ENCODE measurements at places on chromosomes 1 and 21. TPM values are rescaled to one million over a fixed set of nuclear protein-coding genes. Genes with fewer than 3 reads are reported as not detected.

Gene KRTAP7-1
- not detected for total RNA-seq

- DNase-seq = no peak
Measured at GRCh38 chr1:18787825-18788385, 71.6 kb downstream of the TAS1R2 start.

DNA sequence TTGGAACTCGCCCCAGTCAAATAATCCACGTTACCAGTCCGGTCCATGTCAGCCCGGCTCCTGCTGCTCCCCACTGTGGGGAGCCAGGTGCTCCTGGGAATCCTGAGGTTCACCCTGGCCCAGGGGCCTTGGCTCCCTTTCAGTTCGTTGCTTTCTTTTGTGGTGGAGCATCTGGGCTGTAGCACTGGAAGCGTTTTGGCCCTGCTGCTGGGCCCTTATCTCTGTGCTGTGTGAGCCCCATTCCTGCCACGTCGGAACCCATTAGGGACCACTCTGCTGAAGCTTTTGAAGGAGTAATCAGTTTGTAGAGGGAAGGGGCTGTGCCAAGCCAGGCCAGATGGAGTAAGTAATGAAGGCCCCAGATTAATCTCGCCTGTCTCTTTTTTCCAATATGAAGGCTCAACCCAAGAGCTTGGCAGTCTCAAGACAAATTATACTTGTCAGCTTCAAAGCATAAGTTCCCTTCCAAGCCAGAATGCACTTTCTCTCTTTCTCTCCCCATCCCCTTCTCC lies 82.3 kb downstream of the PGM1 start:
- DNase-seq = no peak

- no peak for DNase-seq
Measured at GRCh38 chr1:208598021-208598420, 353.8 kb upstream of the PLXNA2 start.

Gene IBA57
- 3.8 TPM for total RNA-seq

DNA sequence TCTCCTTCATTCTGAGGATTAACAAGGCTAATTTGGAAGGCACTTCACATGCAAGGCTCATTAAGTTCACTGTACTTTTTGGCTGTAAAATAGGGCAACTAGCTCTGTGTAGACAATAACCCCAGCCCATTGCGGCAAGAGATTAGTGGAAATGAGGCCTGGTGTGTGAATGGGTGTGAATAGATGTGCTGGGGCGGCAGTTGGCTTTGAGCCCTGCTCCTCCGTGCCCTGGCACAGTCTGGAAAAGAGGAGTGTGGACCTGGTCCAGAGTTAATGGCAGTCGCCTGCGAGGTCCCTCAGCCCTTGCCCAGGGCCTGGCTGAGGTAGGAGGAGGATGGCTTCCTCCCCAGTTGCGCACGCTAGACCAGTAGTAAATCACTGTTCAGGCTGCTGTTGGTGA lies 4.8 kb downstream of the KISS1 start:
- no peak for DNase-seq

- DNase-seq = no peak
Measured at GRCh38 chr1:239493811-239494414, 107.5 kb downstream of the CHRM3 start.

DNA sequence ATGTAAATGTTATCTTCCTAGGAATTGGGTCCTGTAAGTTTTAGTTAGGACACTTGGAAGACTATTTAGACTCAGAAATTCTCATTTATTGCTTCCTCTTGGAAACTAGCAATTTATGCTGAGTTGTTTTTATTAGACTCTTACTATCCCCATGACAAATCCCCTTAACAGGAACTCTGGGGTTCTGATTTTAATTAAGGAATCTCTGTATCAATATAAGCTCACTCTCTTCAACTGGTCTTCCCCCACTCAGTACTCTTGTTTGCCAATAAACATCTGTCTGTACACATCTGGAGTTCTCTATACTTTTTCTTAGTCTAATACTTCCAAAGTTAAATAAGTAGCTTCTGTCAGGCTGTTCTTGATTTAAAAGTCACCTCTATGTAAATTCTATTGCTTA lies 64.1 kb upstream of the TBX15 start:
- no peak for DNase-seq

Gene LRRC8D
- total RNA-seq = 19.4 TPM

DNA sequence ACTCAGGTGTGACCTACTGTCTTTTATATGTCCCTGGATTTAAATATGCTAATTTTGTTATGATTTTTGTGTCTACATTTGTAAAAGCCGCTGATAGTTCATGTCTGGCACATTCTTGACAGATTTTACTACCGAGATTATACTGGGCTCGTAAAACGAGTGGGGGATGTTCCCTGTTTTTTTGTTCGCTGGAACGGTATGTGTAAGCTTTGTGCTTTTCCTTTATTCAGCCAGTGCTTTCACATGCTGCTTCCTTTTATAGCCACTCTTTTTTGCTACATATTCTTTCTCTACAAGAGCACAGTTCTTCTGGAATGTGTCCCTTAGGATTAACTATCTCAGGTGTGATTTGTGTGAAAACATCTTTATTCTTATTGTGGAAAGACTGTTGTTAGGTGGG lies 46.6 kb downstream of the ADARB1 start:
- no peak for DNase-seq

Gene MYCL
- total RNA-seq = 0.07 TPM

DNA sequence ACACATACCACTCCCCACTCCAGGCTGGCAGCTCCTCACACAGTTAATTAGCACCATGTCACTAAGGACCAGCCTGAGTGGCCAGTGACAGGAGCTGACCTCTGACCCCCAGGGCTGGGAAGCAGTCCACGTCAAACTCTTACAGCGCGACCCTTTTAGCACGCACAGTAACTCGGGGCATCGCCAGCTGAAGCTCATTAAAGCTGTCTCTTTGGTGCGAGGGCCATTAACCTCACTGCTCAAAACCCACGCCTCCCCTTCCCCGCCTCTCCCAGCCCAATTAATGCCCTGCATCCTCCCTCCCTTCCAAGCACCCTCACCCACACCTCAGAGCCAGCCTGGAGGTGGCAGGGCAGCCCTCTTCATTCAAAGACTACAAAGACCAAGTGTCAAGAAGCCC lies 31.7 kb downstream of the DMAP1 start:
- DNase-seq = no peak

DNA sequence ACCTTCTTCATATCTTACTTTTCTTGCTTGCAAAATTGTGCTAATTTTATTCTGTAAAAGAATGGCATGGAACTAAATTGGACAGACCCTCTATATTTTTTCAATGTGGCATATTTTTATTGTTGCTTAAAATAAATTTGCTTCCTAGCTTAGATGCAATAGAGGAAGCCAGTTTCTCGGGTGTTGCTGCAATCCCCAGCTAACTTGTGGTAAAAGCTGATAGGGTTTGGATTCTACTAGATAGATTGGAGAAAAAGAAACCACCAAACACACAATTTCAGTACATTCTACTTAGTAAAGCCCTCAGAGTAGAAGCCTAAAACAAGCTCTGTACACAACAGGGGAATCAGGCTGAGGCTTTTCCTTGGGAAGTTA lies 49.5 kb upstream of the GCLM start:
- DNase-seq = no peak

GRCh38 chr1:20770314-20771087 lies 16.6 kb downstream of the HP1BP3 start:
- DNase-seq = no peak

Gene PTPRC
- total RNA-seq = 503 TPM

- DNase-seq = no peak
Measured at GRCh38 chr1:162905174-162906158, 44.5 kb upstream of the CCDC190 start.

Gene SMCP
- not detected for total RNA-seq

Gene HJV
- total RNA-seq = not detected

DNA sequence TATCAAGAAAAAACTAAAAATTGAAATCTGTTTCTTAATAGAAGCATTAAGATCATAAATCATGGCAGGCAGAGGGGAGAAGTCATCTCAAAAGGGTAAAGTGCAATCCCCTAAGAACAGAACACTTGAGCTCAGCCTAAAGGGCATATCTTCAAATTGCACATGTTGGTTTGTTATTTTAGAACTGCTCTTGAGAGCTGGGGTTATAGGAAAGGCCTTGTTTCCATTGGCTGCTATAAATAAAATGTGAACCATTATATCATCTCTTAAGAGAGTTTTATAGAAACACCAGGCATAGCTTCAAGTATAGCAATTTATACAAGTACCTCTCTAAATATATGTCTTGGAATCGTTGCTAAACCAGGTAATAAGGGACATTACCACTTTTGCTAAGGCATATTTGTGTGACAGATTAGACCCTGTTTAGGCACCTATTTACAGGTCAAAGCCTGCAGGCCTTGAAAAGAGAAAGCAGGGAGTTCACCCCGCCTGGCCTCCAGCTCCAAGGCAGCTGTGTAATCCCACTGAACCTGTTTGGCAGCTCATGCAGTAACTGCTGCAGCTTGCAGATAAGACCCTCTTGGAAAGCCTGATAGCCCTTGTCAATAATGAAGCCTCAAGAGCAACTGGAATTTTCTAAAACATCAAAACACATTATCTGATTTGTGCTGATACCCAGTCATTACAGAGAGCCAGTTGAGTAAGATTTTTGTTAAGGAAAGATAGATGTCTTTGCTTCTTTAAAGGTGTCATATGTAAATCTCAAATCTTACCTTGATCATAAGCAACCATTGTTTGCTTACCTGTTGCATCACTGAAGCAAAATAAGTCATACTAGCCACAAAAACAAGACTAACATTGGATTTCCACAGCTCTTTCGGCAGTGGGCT lies 24.2 kb upstream of the SYDE2 start:
- DNase-seq = no peak

GRCh38 chr1:24204116-24204515 lies 17.0 kb upstream of the IFNLR1 start:
- DNase-seq = no peak

DNA sequence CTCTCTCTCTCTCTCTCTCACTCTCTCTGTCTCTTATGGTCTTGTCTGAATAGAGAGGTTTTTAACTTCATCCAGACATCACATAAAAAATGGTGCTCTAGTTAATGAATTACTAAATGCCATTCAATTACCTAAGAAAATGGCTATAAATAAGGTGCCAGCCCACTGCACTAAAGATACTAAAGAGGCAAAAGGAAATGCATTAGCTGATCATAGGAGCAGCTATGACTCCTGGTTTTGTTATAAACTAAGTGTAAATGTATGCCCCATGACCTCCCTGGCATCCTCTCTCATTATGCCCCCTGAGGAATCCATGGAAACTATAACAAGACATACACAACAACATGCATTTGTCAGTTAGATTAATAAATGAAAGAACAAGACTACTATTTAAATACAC lies 57.5 kb upstream of the PDC start:
- no peak for DNase-seq

DNA sequence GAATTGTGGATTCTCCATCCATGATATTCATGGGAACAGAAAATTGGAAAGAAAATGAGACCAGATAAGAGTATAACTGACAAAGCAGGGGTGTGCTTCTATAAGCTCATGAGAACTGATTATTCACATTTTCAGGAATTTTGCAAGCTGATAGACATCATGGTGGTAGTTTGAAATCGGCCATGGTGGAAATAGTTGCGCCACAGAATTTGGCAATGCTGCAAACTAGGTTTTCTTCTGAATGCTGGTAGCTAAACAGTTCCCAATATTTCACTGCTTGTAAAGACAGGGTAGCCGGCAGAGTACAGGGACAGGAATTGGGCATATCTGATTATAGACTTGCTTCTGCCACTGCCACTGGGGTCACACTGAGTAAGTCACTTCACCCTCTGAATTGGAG lies 151.1 kb downstream of the PLXNA2 start:
- DNase-seq = no peak

Gene PTTG1IP
- total RNA-seq = 44.4 TPM

DNA sequence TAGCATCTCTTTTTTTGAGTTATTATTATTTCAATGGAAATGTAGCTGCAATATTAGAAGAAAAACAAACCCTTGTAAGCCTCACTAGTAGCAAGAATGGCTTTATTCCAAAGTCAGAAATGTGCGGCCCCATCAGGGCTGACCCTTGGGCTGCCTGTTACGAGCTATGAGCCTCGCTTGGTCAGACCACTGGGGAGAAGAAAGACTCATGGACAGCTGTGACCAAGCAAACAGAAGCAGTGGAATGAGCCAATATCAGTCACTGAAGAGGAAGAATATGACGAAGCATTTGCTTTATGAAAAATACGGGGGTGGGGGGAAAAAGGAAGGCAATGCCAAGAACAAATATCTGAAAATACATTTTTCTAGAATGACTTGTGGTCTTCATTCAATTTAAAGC lies 504.5 kb downstream of the LMO4 start:
- DNase-seq = no peak

Gene NLRP3
- total RNA-seq = 1.5 TPM

GRCh38 chr1:183830389-183830788 lies 25.5 kb downstream of the RGL1 start:
- no peak for DNase-seq

- no peak for DNase-seq
Measured at GRCh38 chr1:62325681-62326080, 6.4 kb upstream of the KANK4 start.

GRCh38 chr1:238960071-238960470 lies 426.3 kb upstream of the CHRM3 start:
- DNase-seq = no peak

GRCh38 chr1:182890927-182891610 lies 51.9 kb downstream of the DHX9 start:
- DNase-seq = no peak

Gene SERPINC1
- total RNA-seq = not detected

DNA sequence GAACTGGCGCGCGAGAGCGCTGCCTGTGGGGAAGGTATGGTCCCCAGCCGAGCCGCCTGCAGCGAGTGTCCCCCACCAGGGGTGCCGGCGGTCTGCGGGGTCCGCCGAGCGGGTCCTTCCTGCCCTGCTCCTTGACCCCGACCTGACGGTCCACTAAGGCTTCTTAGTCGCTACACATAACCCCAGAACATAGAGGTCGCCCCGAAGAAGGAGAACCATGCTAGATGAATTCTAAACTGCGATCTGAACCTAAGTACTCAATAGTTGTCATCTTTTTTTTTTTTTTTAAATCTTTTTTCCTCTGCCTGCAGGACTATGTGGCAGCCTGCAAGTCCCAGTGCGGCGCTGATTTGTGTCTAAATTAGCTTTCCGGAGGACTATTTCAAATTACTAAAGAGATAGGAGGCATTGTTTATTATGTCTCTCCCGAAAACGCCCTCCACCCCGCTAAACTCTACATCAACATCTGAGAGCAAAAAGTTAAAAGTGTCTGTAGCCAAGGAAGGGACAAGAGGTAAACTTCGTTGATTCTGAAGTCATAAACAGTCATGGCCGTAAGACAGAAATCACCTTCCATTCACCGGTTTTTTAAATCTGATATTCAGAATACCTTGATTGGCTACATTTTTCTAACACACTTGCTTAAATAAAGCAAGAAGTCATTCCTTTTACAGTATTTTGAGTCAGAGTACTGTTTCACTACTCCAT lies 476 bp downstream of the AXDND1 start:
- peak; percentile 10 for DNase-seq

GRCh38 chr1:33943978-33944377 lies 80.1 kb downstream of the HMGB4 start:
- DNase-seq = no peak

GRCh38 chr1:227996187-227996950 lies 10.4 kb upstream of the WNT3A start:
- no peak for DNase-seq

DNA sequence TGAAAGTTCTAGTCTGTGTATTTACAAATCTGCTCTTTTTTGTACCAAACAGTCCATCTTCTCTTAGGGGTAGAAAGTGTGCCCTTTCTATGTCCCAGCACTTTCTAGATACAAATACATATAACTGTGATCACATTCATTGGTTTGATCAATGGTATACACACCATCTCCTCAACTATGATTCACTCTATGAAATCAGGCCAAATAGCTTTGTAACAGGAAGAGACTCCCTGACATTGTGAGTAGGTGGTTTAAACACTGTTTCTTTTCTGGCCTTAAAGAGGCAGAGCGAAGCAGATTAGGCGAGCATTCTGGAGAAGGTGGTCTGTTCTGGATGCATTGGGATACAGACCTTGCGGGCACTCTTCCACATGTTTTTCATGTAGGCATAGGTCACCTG lies 39.3 kb upstream of the EXOSC10 start:
- no peak for DNase-seq

Data from activated CD4-positive, alpha-beta memory T cell treated with anti-CD3 and anti-CD28 coated beads for 36 hours (primary cell).